Activated CD8-positive, alpha-beta memory T cell treated with anti-CD3 and anti-CD28 coated beads, Interleukin-2, amount 10 ng/mL, durations not matched to agents 7 days and 5 days (primary cell): ENCODE measurements at places on chromosomes 13 and 19. TPM values are rescaled to one million over a fixed set of nuclear protein-coding genes. Genes with fewer than 3 reads are reported as not detected.

LHFPL6 gene
- 2.6 TPM for total RNA-seq

CLEC11A gene
- total RNA-seq: 0.61 TPM

DNA sequence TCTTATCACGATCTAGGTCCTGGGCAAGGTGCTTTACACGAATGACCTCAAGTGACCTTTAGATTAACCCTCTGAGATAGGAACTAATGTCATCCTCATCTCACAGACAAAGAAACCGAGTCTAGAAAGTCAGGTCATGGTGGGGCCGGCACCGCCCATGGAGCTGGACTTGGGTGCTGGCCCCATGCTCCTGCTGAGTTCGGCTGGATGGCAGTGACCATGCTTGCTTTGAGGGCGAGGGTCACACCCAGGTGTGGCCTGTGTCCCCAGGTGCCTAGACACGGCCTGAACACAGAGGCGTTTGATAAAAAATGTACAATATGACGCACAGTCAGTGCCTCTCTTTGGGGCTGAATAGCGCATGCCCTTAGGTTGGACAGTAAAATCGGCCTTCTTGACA lies 26.8 kb downstream of the COL4A2 start:
- no peak overlapping the region for H3K27ac ChIP-seq
- peaks cover 5% of the 10 kb centered on the region for H3K27me3 ChIP-seq
- no peaks in the 10 kb centered on the region for H3K4me1 ChIP-seq
- H3K4me3 ChIP-seq: no peak overlapping the region
- no peak for DNase-seq

CYP4F8 gene
- total RNA-seq: not detected

- DNase-seq: no peak
- H3K4me3 ChIP-seq: no peak overlapping the region
- H3K4me1 ChIP-seq: no peaks in the 10 kb centered on the region
- H3K36me3 ChIP-seq: no peaks in the 10 kb centered on the region
- no peak overlapping the region for H3K27ac ChIP-seq
Observed at GRCh38 chr13:26590951-26591350, 33.5 kb downstream of the WASF3 start.

GRCh38 chr19:6402058-6402457 lies 9.1 kb upstream of the GTF2F1 start:
- H3K27ac ChIP-seq: no peak overlapping the region
- no peaks in the 10 kb centered on the region for H3K27me3 ChIP-seq
- no peaks in the 10 kb centered on the region for H3K36me3 ChIP-seq
- H3K4me3 ChIP-seq: no peak overlapping the region

DNA sequence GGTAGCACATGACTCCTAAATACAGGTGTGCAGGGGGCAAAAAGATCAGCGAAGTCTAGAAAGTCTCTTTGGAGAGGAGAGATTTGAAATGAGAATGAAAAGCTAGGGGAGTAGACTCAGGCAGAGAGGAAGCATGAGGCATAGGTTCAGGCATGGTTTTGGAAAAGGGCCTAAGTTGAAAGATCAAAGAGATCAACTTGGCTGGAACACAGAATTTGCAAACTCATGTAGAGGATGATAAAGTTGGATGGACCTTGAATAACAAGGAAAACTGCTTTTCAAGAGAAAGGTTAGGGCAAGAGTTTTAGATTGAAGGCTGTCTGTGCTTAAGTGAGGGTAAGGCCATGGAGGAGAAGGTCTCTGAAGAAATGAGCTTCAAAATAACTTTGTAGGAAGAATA lies 47.4 kb upstream of the UBAC2 start:
- H3K36me3 ChIP-seq: no peaks in the 10 kb centered on the region
- no peak for DNase-seq
- H3K27me3 ChIP-seq: peaks cover 7% of the 10 kb centered on the region
- H3K4me1 ChIP-seq: peaks cover 25% of the 10 kb centered on the region

DNA sequence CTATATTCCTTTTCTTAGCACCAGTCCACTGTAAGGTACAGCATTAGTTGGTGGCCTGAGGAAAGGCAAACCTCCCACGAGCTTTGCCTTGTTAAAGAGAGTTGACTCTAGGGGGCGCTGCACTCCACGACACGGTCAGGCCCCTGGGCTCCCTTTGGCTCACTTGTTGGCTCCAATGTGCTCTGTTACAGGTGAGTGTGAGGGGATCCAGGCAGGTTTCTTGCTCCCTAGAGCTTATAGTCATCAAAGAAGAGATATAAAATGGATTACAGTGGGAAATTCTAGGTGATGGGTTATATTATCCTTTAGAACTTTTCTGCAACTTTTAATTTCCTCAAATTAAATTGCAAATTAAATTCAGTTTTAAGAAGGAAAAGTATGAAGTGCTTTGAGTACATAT lies 3.7 kb downstream of the WDR87 start:
- H3K4me3 ChIP-seq: no peak overlapping the region
- H3K4me1 ChIP-seq: peaks cover 6% of the 10 kb centered on the region
- DNase-seq: peak; percentile 87

EBI3 gene
- total RNA-seq: 14.7 TPM

GRCh38 chr13:46468570-46469463 lies 81.8 kb upstream of the RUBCNL start:
- H3K27me3 ChIP-seq: no peaks in the 10 kb centered on the region
- DNase-seq: no peak
- no peaks in the 10 kb centered on the region for H3K4me1 ChIP-seq

DNA sequence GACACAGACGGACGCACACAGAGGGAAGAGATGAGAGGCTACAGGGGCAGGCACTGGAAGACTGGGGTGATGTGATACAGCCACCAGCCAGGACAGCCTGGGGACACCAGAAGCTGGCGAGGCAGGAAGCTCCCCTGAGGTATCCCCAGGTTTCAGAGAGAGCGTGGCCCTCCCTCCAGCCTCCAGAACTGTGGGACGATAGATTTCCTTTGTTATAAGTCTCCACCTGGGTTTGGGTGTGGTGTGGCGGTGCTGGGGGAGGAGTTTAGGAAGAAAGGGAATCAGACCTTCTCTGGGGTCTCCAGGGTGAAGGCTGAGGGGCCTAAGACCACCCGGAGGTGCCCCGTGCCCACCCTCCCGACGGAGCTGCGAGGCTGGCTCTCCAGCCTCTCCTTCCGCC lies 2.7 kb upstream of the ASPDH start:
- no peak for DNase-seq
- H3K27ac ChIP-seq: no peak overlapping the region
- H3K27me3 ChIP-seq: peaks cover 11% of the 10 kb centered on the region
- H3K36me3 ChIP-seq: no peaks in the 10 kb centered on the region
- H3K4me3 ChIP-seq: no peak overlapping the region

- no peaks in the 10 kb centered on the region for H3K27me3 ChIP-seq
- H3K4me3 ChIP-seq: no peak overlapping the region
- no peaks in the 10 kb centered on the region for H3K36me3 ChIP-seq
- no peak overlapping the region for H3K27ac ChIP-seq
- DNase-seq: no peak
- H3K4me1 ChIP-seq: no peaks in the 10 kb centered on the region
Observed at GRCh38 chr13:29050719-29051118, 230.6 kb downstream of the MTUS2 start.

- no peak for DNase-seq
- no peak overlapping the region for H3K27ac ChIP-seq
- peaks cover 18% of the 10 kb centered on the region for H3K36me3 ChIP-seq
- H3K4me3 ChIP-seq: no peak overlapping the region
- peaks cover 12% of the 10 kb centered on the region for H3K27me3 ChIP-seq
Observed at GRCh38 chr19:38531515-38531914, 86.2 kb downstream of the MAP4K1 start.

AP1M2 gene
- total RNA-seq: not detected

COL5A3 gene
- total RNA-seq: 0.09 TPM

DNA sequence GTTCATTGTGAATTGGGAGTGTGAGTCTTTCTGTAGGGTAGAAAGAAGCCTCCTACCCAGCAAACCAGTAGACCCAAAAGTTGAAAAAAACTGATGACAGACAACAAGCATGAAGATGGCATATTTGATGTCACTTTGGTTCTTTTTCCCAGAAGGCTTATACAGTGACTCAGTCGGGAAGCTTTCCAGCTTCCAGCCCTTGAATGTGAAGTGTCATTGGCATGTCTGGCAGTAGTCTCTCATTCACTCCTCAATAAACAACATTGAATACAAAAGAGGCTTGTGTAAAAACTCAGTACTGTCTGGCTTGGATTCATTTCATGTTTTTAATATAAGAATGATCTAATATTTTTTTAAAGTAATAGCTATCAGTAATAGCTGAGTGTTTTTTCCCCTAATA lies 68.7 kb downstream of the IPO5 start:
- H3K4me1 ChIP-seq: no peaks in the 10 kb centered on the region
- DNase-seq: no peak
- H3K27ac ChIP-seq: no peak overlapping the region
- no peaks in the 10 kb centered on the region for H3K27me3 ChIP-seq

DNA sequence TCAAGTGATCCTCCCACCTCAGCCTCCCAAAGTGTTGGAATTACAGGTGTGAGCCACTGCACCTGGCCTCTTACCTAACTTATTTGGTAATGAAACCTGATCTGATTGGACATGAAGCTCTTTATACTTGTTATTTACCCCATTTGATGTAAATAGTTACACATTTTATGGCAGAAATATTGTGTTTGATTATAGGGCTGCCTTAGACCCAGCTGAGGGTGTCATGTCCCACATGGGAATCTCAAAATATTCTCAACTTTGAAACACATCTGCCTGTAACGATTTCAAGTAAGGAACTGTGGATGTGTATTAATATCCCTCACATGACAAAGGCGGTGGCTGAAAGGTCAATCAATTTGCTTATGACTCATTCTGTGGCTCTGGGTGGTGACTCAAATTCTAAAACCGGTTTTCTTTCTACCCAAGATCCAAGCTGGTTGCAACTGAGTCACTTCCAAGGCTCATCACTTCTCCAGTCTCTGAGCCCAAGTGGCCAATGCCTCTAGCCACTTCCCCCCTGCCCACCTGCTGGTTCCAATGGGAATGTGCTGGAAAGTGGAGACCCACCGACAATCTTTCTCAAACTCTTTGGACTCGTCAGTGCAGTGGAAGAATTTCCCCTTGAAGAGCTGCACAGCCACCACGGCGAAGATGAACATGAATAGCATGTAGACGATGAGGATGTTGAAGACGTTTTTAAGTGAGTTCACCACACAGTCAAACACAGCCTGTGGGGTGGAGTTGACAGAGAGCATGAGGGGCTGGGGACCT lies 110.9 kb downstream of the IER2 start:
- peak overlapping the region; percentile 75 for H3K27ac ChIP-seq

- H3K4me3 ChIP-seq: no peak overlapping the region
- H3K27me3 ChIP-seq: no peaks in the 10 kb centered on the region
- no peak for DNase-seq
- no peaks in the 10 kb centered on the region for H3K36me3 ChIP-seq
Observed at GRCh38 chr13:87123987-87124784, 547.0 kb upstream of the SLITRK5 start.

GRCh38 chr19:1169921-1170885 lies 3.9 kb downstream of the SBNO2 start:
- no peaks in the 10 kb centered on the region for H3K27me3 ChIP-seq
- H3K4me3 ChIP-seq: no peak overlapping the region
- H3K36me3 ChIP-seq: peaks cover 9% of the 10 kb centered on the region
- no peak overlapping the region for H3K27ac ChIP-seq

CAB39L gene
- 4.3 TPM for total RNA-seq

DNA sequence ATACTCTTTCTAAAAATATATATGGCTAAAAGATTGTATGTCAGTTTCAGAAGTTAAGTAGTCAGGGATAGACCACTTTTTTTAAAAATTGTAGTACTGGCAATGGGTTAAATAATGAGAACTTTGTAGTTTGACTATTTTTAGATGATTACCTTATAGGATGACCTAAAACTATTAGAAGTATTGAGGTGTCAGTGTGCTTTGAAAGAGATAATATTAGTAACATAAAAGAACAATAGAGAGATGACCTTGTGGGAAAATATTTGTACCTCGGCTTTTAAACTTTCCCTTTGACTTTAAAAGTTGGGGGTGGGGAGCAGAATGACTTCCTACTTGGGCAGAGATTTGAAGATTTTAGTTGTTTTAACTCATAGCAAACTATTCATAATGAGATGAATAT lies 48.3 kb downstream of the SLAIN1 start:
- H3K4me1 ChIP-seq: peaks cover 2% of the 10 kb centered on the region
- H3K36me3 ChIP-seq: peaks cover 31% of the 10 kb centered on the region
- H3K27ac ChIP-seq: no peak overlapping the region
- no peak for DNase-seq

DNA sequence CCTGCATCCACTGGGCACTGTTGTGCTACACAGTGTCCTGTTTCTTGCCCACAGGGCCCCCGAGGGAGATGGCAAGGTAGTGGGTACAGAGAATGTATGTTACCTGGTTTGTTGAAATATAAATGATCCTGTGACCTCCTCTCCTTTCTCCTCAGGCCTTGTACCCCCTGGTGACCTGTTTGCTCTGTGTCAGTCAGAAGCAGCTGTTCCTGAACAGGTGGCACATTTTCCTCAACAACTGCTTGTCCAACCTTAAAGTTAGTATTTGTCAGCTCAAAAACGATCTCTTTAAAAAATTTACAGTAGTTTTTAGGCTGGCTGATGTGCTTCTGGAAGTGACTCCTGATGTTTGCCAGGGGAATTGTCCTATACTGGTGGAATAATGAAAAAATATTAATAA lies 105.1 kb downstream of the FRY start:
- DNase-seq: no peak
- H3K27me3 ChIP-seq: peaks cover 5% of the 10 kb centered on the region
- H3K36me3 ChIP-seq: no peaks in the 10 kb centered on the region
- H3K27ac ChIP-seq: no peak overlapping the region

GRCh38 chr19:32231691-32232090 lies 113.7 kb upstream of the ZNF507 start:
- no peak for DNase-seq
- no peaks in the 10 kb centered on the region for H3K27me3 ChIP-seq

GRCh38 chr19:5148794-5149190 lies 179.9 kb downstream of the KDM4B start:
- no peak overlapping the region for H3K27ac ChIP-seq
- H3K4me3 ChIP-seq: no peak overlapping the region
- peaks cover 8% of the 10 kb centered on the region for H3K36me3 ChIP-seq
- H3K27me3 ChIP-seq: no peaks in the 10 kb centered on the region
- no peak for DNase-seq

GRCh38 chr13:27054760-27055159 lies 116.9 kb downstream of the USP12 start:
- H3K36me3 ChIP-seq: no peaks in the 10 kb centered on the region
- H3K27ac ChIP-seq: peak overlapping the region; percentile 12
- no peak for DNase-seq
- H3K4me3 ChIP-seq: no peak overlapping the region
- H3K27me3 ChIP-seq: no peaks in the 10 kb centered on the region
- peaks cover 21% of the 10 kb centered on the region for H3K4me1 ChIP-seq

- peak overlapping the region; percentile 10 for H3K4me3 ChIP-seq
- H3K4me1 ChIP-seq: peaks cover 44% of the 10 kb centered on the region
- H3K27ac ChIP-seq: peak overlapping the region; percentile 73
- peak; percentile 51 for DNase-seq
- peaks cover 55% of the 10 kb centered on the region for H3K36me3 ChIP-seq
- H3K27me3 ChIP-seq: no peaks in the 10 kb centered on the region
Observed at GRCh38 chr19:47157431-47158321, 27.0 kb downstream of the SAE1 start.

WDR88 gene
- not detected for total RNA-seq

PGLYRP1 gene
- not detected for total RNA-seq

GRCh38 chr13:113660066-113660465 lies 2.1 kb upstream of the ATP4B start:
- H3K36me3 ChIP-seq: peaks cover 2% of the 10 kb centered on the region
- peaks cover 20% of the 10 kb centered on the region for H3K27me3 ChIP-seq
- DNase-seq: no peak
- no peak overlapping the region for H3K4me3 ChIP-seq
- H3K27ac ChIP-seq: no peak overlapping the region
- H3K4me1 ChIP-seq: no peaks in the 10 kb centered on the region
